Hippocampal formation (tissue), 2 donors: ENCODE measurements at places on chromosomes 16 and 17.

DNA sequence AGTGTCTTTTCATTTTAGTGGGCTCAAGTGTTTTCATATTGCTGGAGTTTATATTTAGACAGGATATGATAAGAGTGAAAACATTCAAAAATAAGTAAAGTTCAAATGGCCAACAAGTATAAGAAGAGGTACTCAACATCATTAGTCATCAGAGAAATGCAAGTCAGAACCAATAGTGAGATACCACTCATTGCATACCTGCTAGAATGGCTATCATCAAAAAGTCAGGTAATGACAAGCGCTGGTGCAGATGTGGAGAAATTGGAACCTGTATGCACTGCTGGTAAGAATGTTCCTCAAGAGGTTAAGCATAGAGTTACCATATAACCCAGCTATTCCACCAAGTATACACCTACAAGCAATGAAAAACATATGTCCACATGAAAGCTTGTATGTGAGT lies 87.8 kb downstream of the WNT3 start:
- no peak for DNase-seq

DNA sequence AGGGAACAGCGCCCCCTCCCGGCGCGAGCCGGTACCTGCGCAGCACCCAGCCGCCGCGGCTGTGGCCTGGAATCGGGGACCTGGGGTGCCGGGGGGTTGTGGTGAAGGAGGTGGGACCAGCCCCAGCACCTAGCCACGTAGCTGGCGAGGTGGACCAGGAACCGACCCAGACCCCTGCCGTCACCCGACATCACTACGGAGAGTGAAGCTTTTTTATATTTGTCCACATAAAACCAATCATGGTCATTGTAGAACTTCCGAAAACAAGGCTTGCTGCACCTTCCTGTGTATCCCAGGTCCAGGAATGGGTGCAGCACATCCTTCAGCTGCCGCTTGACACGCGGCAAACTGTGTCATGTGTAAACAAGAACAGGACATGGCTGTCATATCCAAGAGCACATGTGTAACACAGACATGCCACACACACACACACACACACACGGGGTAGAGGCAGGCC lies 1.3 kb downstream of the HBQ1 start:
- peak; percentile 55 for DNase-seq

DNA sequence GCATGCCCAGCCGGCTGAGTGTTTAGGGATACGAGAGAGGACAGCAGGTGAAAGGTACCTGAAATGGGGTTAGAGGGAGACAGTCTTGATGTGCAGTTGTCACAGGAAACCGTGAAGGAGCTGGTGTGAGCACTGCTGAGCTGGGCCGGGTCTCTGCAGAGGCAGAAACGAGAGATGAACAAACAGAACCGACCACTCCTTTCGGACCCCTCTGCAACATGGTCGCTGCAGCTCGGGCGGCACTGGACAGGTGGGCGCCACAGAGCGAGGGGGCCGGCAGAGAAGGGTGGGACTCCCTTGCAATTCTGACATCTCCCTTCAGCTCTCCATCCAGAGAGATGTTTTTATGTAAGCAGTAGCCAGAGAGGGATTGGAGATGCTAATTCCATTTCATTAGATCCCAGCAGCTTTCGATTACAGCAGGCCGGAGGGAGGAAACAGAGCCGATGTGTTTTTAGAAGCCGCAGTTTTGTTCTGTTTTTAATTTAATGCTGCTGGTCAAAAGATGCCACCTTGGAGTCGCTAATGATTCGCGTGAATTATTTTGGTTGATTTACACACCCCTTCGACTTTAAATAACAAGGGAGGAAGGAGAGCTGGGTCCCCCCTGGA lies 86.3 kb upstream of the RPL38 start:
- DNase-seq, result no peak

DNA sequence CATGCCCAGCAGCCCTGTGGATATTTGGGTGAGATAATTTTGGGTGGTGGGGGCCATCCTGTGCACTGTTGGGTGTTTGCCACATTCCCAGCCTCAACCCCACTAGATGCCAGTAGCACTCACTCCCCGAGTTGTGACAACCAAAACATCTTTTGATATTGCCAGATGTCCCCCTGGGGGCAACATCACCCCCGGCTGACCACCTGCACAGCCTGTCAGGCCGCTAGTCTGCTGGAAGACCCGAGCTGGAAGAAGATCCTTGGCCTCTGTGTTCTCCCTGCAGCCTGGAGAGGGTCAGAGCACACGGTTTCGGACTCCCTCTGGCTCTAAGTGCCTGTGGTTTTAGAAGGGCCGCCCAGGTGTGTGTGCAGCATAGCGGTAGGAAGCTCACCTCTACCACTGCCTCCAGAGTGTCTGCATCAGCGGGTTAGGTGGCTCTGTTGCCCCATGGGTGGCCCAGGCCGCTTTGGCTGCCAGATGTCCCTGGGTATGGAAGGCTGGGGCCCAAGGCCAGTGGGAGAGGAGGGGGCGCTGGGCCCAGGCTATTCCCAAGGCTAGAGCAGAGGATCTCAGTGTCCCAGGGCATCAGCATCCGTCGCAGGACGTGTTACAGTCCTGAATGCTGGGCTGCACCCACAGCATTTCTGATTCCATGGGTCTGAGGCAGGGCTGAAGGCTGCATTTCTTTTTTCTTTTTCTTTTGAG lies 195.8 kb upstream of the GSE1 start:
- DNase-seq, result no peak

GRCh38 chr17:8832711-8833352 lies 33.7 kb upstream of the MFSD6L start:
- DNase-seq, result no peak

- no peak for DNase-seq
Measured at GRCh38 chr17:42421507-42422338, 1.3 kb downstream of the CAVIN1 start.

DNA sequence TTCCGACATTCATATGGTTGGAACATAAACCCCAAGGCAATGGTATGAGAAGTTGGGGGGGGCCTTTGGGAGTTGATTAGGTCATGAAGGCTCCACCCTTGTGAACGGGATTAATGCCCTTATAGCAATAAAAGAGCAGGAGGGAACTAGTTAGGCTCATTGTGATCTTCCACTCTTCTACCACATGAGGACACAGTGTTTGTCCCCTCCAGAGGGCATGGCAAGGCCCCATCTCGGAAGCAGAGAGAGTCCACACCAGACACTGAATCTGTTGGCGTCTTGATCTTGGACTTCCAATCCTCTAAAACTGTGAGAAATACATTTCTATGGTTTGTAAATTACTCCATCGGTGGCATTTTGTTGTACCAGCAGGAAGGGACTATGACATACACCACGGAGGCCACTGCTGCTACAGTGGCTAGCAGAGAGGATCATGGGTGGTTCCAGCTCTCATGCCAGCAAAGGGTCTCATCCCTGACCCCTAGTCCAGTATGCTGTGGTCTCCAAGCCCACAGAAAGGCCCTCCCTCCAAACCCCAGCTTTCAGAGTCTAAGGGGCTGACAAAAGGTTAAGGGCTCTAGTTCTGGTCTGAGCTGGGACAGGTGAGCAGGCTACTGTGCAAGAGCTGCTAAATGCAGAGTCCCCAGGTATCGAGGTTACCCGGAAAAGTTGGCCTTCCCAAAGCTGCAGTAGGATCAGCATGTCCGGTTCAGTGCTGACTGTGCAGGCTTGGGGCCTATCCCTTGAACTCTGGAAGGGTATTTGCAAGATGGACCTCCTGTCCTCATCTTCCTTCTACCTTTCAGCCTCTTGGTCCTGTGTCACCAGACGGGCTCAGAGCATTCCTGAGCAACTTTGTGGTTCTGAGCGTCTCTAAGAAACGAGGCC lies 12.2 kb downstream of the CCR7 start:
- no peak for DNase-seq

- DNase-seq, result no peak
Measured at GRCh38 chr16:31664683-31665482, 137.2 kb downstream of the AHSP start.

- peak; percentile 17 for DNase-seq
Measured at GRCh38 chr16:89313583-89313982, 96.1 kb downstream of the ZNF778 start.

DNA sequence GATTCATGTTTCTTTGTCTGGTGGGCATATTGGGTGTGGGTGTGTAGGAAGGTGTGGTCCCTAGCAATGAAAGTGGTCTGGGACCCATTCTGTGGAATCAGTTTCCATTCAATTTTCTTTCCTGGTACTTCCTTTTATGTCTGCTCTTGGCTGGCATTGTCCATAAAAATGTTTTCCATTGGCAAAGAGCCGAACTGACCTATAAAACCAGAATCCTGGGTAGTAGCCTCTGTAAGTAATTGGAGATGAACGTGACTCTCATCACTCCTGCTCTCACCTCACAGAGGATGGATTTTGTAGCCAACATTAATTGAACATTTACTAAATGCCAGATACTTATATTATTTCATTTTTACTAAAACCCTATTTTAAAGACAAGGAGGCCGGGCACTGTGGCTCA lies 66.5 kb upstream of the IRX3 start:
- no peak for DNase-seq

DNA sequence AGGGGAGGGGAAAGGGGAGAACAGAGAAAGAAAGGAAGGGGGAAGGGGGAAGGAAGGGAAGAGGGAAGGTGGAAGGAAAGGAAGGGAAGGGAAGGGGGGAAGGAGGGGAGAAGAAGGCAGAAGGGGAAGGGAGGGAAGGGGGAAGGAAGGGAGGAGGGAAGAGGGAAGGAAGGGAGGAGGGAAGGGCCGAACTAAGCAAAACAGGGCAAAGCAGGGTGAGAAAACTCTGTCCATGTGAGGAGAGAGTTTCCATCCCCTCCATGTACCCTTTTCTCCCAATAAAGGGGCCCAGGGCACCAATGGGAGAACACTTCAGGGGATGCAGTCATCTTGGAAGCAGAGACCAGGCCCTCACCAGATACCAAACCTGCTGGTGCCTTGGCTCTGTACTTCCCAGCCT lies 256.8 kb upstream of the CDH5 start:
- DNase-seq, result no peak

GRCh38 chr16:56643080-56643778 lies 4.8 kb downstream of the MT1A start:
- DNase-seq, result no peak

GRCh38 chr17:74199306-74200092 lies 4.0 kb upstream of the RPL38 start:
- peak; percentile 50 for DNase-seq

GRCh38 chr16:69799611-69800031 lies 37.5 kb downstream of the WWP2 start:
- no peak for DNase-seq

DNA sequence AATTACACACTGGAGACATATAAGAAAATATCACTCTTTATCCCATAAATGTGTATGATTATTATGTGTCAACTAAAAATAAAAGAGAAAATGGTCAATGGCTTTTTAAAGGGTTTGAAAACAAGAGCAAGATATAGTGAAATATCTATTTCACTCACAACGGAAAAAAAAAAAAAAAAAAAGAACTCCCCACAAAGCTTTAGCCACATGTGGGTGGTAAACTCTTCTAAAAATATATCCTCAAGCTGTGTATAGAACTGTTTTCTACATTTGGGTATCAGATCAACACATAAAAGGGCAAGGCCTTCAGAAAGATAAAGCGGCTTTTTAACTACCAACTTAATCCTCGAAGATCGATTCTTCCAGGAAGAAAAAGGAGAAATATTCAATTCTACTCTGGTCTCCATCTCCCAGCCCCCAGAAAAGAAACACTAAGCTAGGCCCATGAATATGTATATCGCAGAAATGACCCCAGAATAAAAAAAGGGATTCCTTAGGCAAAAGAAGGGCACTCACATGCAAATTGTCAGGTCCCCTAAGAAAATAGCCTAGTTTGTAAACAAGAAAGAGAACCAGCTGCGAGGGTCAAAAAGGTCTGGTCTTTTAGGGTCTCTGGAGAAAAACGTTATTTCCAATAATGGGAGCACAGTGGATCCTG lies 4.4 kb downstream of the LITAF start:
- no peak for DNase-seq
